T-helper 22 cell (primary cell): ENCODE measurements at places on chromosomes 3 and 15.

DNA sequence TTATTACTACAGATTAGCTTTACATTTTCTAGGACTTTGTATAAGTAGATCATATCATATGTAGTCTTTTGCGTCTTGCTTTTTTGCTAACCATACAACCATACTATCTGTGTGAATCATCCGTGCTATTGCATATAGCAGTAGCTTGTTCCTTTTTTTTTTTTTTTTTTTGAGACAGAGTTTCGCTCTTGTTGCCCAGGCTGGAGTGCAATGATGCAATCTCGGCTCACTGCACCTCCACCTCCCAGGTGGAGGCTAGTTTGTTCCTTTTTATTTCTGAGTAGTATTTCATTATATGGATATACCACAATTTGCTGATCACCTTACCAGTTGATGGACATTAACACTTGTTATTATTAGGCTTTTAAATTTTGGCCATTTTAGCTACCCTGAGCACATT lies 54.5 kb upstream of the TBL1XR1 start:
- no peak for DNase-seq

- DNase-seq, result no peak
Observed at GRCh38 chr3:106332884-106333283, 464.1 kb upstream of the CBLB start.

GRCh38 chr3:30493911-30494311 lies 112.5 kb upstream of the TGFBR2 start:
- DNase-seq, result no peak

DNA sequence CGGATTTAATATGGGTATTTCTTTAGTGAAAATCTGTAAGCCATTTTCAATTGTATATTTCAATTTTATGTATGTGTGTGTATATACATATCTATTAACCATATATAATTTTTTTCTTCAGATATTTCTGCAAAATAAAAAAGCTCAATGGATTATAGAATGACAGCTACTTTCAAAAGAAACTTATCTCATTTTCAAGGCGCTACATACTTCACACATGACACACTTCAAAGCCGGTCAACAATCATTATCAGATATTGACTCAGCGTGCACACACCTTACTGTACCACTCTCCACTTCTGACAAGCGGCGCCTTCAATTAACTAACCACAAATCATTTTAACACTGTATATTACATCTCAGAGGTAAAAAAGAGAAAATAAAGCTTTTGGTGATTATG lies 39.6 kb downstream of the ATP13A3 start:
- no peak for DNase-seq

GRCh38 chr3:108031895-108032294 lies 58.9 kb downstream of the CD47 start:
- no peak for DNase-seq

GRCh38 chr3:146682171-146682570 lies 77.0 kb upstream of the PLSCR5 start:
- DNase-seq, result no peak

DNA sequence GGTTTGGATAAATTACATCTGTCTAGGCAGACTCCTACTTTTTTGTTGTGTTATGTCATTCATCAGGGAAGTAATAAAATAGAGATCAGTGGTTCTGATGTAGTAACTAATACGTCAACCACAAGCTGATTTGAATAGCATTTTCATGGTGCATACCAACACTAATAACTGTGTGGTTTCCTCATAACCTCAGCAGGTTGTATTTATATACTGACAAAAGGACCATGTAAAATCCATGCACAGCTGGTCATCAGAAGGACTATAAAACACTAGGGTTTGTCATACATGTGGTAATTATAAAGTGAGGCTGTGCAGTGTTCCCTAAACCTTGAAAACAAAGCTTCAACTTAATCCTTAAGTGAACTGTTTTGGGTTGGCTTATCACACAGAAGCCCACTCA lies 216.8 kb upstream of the RBMS3 start:
- no peak for DNase-seq

DNA sequence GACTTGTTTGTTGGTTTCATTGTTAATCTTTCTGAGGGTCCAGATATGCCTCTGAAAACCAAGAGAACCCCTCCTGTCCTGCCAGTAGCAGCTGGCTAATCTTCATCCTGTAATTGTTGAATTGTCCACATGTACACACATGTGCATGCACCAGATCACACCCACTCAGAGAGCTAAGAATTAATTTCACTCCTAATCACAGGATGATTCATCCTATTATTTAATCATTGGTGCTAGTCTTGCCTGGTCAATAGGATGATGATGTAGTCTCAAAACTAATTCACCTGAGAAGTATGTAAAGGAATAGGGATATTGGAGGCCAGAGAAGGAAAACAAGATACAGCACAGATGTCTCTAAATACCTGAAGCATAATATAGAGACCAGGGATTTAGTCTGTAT lies 7.8 kb upstream of the AHSG start:
- no peak for DNase-seq

DNA sequence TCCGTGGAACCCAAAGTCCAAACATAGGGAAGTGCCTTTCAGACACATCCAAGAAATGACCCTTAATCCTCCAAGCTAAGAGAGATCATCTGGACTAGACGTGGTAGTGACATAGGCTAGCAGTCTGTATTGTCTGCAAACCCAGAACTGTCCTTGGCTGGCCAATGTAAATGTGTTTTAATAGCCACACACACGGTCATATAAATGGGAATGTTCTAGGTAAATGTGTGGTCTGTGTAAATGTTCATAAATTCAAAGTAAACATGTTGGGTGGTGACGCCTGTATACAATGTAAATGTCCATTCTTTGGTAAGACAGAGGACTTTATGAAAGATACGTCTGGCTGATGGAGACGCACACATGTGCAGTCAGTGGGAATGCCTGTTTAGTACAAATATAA lies 16.3 kb upstream of the LINGO1 start:
- DNase-seq, result no peak

- DNase-seq, result no peak
Observed at GRCh38 chr3:188234132-188234531, 80.2 kb downstream of the LPP start.
